ENCODE measurements at places on chromosomes 12 and 14.

DNA sequence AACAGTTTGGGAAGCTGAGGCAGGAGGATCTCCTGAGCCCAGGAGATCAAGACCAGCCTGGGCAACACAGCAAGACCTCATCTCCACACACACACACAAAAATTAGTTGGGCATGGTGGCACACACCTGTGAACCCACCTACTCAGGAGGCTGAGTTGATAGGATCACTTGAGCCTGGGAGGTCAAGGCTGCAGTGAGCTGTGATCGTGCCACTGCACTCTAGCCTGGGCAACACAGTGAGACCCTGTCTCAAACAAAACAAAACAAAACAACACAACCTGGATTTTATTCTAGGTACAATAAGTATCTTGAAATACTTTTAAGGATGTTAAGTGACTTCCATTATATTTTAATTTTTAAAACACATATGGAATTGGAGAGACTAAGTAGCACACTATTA is 45.8 kb downstream of the YAF2 start:
- no peak for DNase-seq

- DNase-seq, result peak; percentile 51
Observed at GRCh38 chr12:188910-189621, 24.9 kb downstream of the SLC6A12 start.

GRCh38 chr12:51351913-51352532 is 5.5 kb upstream of the CELA1 start:
- peak; percentile 43 for DNase-seq

- no peak for DNase-seq
Observed at GRCh38 chr14:30678926-30679431, 56.9 kb downstream of the SCFD1 start.

DNA sequence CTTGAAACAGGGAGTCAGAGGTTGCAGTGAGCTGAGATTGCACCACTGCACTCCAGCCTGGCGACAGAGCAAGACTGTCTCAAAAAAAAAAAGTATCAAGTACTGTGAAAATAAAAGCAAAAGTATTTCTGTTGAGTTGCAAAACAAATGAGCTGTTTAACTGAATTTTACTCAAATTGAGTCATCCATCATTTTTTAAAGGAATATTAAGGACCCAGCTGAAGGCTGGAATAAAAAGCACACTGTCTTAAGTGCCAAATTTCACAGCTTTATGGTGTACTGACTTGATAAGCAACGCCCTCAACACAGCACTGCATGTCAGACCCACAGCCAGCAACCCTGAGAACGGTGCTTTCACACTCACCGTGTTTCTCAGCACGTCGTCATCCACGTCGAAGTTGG is 57.9 kb downstream of the AMN start:
- DNase-seq, result no peak

- no peak for DNase-seq
Observed at GRCh38 chr14:29310757-29311156, 544.2 kb downstream of the FOXG1 start.

DNA sequence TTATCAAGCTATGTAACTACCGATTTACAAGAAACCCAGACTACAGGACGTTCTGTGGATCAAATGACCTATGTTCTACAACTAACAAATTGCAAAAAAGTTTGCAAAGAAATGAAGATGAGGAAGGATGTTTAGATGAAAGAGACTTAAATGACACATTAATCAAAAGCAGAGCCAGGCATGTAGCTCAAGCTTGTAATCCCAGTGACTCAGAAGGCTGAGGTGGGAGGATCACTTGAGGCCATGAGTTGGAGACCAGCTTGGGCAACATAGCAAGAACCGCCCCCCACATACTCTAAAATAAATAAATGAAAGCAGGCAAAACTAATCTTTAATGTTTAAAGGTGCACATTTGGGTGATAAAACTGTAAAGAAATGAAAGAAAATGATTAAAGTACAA is 331.9 kb downstream of the BTG1 start:
- no peak for DNase-seq

DNA sequence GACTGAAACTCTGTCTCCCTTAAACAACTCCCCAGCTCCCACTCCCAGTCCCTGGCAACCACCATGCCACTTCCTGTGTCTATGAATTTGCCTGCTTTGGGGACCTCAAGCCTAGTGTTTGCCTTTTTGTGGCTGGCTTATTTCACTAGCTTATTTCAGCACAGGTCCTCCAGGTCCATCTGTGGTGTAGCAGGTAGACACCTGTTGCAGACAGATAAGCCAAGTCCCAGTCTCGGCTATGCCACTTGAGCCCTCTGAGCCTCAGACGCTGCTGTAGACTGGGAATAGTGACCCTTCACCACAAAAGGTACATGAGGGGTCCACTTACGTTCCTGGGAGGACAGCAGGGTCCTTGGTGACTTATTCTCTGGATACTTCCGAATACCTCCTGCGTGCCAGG is 24.4 kb upstream of the KLC1 start:
- DNase-seq, result no peak

GRCh38 chr12:131264635-131265034 is 310.9 kb downstream of the ADGRD1 start:
- no peak for DNase-seq

- DNase-seq, result no peak
Observed at GRCh38 chr12:50085615-50086072, 502 bp downstream of the SMARCD1 start.

DNA sequence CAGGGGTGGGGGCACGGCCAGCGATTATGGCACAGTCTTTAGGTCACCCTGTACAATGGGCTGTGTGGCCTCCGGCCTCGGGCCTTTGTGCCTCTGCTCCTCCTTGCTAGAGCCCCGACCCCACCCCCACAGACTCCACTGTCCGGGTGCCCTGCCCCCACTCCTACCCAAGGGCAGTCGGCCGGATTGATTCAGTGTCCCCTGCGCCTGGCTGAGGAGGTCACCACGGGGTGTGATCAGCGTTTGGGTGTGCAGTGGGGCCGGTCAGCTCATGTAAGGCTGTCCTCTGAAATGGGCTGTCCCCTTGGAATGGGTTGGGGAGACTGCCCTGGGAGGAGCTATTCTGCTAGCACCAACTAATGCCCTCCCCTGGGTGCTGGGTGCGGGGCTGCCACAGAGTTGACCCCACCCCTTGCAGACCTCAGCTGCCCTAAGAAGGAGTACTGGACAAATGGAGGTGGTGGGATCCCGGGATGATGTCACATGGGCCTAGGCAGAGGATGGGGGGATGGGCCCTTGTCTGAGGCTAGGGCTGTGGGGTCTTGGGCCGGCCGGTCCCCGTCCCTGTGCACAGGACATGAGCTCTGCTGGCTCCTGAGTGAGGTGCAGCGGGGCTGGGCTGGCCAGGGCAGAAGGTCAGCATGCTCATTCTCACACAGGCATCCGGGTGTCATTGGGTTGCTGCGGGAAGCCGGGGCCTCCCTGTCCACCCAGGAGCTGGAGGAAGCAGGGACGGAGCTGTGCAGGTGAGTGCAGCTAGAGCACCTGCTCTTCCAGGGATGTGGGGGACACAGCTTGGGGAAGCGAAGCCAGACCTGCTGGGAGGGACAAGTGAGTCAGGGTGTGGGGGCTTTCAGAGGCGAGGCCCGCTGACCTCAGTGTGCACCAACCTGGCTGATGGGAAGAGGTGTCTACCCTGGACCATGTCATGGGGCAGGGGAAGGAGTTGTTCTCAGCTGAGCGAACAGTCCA is 23.4 kb downstream of the ASPG start:
- no peak for DNase-seq

DNA sequence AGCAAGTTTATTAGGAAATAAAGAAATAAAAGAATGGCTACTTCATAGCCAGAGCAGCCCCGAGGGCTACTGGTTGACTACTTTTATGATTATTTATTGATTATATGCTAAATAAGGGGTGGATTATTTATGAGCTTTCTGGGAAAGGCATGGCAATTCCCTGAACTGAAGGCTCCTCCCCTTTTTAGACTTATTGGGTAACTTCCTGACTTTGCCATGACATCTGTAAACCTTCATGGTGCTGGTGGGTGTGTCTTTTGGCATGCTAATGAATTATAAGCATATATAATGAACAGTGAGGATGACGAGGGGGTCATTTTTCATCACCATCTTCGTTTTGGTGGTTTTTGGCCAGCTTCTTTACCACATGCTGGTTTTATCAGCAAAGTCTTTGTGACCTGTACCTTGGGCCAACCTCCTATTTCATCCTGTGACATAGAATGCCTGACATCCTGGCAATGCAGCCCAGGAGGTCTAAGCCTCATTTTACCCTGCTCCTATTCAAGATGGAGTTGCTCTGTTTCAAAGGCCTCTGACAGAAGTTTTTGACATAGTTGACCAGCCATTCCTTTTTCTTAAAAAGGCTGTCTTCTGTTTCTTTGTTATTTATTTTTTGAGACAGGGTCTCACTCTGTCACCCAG is 11.1 kb upstream of the PTGES3 start:
- DNase-seq, result no peak

DNA sequence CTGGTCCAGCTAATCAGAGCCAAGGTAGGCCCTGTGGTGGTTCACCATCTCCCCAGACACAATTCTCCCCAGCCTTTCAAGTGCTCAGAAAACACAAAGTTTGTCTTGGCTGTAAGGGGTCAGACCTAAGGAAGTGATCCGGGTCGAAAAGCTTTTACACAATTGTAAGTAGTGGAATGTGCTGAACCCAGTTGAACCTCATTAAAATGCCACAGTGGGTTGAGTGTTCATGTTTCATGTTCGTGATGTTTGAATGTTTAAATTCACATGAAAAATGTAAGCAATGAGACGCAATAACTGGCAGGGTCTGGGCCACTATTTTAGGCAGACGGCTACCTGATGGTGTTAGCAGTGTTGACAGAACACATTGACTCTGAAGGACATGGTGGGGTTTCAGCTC is 60.9 kb upstream of the JDP2 start:
- no peak for DNase-seq

- no peak for DNase-seq
Observed at GRCh38 chr12:50221228-50222008, 54.2 kb upstream of the CERS5 start.

DNA sequence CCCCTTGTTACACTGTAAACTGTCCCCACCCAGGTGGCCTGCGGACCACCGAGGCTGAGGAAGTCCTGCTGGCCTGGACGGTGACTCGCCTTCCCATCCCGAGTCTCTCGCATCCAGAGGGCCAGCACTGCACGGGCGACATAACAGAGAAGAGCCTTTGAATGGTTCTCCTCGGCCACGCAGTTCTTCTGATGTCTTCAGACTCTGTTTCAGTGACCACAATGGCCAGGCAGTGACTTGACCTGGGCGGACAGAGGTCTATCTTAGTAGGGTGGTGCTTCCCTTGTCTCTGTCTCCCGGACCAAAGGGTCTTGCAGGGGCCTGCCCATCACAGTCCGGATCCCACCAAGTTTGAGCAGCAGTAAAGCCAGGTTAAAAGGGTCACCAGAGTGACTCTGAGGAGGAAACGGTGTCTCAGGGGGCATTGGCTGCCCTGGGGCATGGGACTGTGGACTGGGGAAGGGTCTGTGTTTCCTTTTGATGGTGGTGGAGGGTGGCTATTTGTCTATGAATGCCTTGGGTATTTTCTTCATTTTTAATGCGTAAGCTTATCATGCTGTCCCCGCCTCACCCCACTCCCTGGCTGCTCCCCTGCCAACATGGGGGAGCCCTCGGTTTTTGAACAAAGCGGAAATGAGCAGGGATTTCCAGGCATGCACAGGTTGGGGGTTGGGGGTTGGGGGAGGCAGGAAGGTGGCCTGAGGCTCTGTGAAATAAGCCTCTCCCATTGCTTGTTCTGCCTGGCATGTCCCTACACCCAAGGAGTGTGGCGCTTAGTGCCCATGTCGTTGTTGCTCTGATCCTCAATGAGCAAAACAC is 10.3 kb downstream of the KRT85 start:
- DNase-seq, result no peak

- no peak for DNase-seq
Observed at GRCh38 chr12:52670961-52671360, 9.2 kb downstream of the KRT1 start.

GRCh38 chr14:78997811-78998210 is 827.6 kb downstream of the NRXN3 start:
- DNase-seq, result peak; percentile 69

DNA sequence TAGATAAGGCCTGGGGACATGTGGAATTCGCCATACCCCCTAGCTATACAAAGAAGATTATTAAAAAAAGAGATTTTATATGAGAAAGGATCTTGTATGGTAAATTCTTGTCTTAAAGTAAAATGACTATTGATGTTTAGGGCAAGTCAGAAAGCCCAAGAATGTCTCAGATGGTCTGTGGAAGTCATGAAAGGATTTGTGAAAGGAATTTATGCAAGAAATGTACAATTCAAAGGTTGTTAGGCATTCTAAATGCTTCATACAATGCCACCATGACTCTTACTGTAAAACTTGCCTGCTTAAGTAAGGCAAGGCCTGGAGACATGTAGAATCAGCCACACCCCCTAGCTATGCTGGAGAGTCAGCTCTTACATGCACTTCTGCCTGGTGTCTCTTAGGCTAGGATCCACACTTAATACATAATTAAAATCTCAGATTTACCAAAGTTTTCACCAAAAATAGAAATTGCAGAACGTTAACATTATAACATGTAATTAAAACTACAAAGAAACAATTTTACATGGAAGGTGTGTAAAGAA is 8.9 kb upstream of the ETNK1 start:
- no peak for DNase-seq

DNA sequence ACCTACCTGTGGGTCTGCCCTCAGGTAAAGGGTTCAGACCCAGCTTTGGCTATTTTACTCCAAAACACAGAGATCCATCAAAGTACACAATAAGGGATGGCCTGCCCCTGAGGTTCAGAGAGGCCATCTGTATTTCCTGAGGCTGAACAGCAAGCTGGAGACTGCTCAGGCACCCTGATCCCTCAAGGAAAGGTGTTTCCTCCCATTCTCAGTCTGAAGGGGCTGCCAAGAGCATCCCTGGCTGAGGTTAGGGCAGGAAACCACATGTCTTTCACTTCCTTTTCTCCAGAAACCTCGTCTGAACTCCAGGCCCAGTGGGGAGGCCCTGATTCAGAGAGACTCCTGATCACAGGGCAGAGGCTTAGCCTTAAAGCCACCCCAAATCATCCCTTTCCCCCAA is 1.5 kb downstream of the RILPL1 start:
- no peak for DNase-seq

GRCh38 chr12:64083285-64084210 is 138.5 kb downstream of the KICS2 start:
- DNase-seq, result peak; percentile 63

DNA sequence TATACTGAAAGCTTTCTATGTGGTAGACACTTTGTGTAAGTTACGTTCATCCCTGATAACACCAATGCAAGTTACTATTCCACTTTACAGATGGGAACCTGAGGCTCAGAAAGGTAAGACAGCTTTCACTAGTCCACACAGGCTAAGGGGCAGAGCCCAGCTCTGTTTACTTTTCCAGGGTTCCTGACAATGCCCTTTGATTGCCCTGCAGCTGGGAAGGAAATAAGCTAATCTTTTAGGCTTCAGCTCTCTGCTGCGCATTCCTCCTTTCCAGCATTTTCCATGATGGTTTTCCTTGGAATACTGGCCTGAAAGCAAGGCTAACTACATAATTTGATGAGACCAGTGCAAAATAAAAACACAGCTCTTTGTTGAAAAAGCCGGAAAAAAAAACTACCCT is 185.7 kb upstream of the BTG1 start:
- DNase-seq, result no peak

All from NCI-H345 (cell line).